NCI-H345 (cell line): ENCODE measurements at places on chromosomes 1 and 21.

- DNase-seq, result no peak
Observed at GRCh38 chr1:239566074-239566473, 179.7 kb downstream of the CHRM3 start.

DNA sequence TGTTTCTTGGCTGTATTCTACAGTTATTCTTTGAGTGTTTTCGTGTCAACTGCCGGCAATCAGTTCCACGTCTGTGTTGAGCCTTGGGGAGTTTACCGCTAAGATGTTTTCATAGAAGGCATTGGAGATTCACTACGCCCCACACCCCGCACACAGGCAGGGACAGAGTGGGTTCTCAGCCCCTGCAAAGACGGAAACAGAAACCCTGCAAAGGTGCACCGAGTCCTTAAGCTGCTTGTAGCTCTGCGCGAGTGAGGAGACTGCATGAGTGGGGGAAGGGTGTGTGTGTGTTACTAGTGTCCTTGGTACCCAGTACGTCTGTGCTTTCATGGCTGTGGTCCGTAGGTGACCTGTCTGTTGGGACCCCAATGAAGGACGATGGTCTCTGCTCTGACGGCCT, 1.9 kb downstream of the LHX4 start:
- DNase-seq, result no peak

- no peak for DNase-seq
Observed at GRCh38 chr1:193747579-193747978, 561.2 kb upstream of the B3GALT2 start.

GRCh38 chr1:1278620-1279019, 1.6 kb upstream of the SCNN1D start:
- DNase-seq, result no peak

GRCh38 chr1:107263291-107263915, 122.6 kb downstream of the NTNG1 start:
- DNase-seq, result no peak

DNA sequence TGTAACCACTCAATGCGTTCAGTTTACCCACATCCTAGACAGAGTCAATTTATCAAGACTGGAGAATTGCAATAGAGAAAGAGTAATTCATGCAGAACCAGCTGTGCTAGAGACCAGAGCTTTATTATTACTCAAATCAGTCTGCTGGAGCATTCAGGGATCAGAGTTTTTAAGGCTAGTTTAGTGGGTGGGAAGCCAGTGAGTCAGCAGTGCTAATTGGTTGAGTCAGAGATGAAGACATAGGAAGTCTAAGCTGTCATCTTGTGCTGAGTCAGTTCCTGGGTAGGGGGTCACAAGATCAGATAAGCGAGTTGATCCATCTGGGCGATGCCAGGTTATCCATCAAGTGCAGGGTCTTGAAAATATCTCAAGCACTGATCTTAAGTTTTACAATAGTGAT, 499.6 kb downstream of the MRPL39 start:
- DNase-seq, result no peak

DNA sequence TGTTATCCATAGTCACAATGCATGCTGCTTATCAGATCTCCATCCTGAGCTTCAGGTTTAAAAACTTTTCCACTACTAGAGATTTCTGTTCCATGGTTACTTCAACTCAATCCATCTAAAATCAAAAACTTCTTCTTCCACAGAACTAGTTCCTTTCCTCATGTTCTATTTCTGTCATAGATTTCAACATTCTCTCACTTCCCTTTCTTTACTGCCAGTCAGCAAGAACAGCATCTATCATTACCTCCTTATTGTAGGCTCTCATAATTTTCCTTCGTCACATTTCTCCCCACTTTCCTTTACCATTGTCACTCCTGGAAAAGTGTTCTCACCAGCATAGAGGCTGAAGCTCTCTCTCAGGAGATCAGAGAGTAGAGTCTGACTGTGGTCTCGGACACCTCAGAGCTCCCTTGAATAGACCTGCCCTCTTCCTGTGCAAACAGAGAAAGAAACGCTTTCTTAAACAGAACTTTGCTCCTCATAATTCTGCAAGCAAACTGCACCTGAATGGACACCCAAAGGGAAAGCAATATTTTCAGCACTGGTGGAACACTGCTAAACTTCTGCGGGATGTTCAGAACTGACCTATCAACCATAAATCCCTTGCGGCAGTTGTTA, 48.7 kb upstream of the KIRREL1 start:
- no peak for DNase-seq

- DNase-seq, result no peak
Observed at GRCh38 chr1:216045400-216045799, 377.8 kb downstream of the USH2A start.

GRCh38 chr1:240967070-240967724, 355.2 kb upstream of the GREM2 start:
- no peak for DNase-seq

- DNase-seq, result no peak
Observed at GRCh38 chr1:101444873-101445618, 208.2 kb downstream of the S1PR1 start.

- no peak for DNase-seq
Observed at GRCh38 chr21:32312976-32313375, 14.3 kb downstream of the MRAP start.

- peak; percentile 33 for DNase-seq
Observed at GRCh38 chr1:100896481-100896982, 642 bp downstream of the SLC30A7 start.

- no peak for DNase-seq
Observed at GRCh38 chr1:20165522-20165951, 20.4 kb upstream of the UBXN10 start.

DNA sequence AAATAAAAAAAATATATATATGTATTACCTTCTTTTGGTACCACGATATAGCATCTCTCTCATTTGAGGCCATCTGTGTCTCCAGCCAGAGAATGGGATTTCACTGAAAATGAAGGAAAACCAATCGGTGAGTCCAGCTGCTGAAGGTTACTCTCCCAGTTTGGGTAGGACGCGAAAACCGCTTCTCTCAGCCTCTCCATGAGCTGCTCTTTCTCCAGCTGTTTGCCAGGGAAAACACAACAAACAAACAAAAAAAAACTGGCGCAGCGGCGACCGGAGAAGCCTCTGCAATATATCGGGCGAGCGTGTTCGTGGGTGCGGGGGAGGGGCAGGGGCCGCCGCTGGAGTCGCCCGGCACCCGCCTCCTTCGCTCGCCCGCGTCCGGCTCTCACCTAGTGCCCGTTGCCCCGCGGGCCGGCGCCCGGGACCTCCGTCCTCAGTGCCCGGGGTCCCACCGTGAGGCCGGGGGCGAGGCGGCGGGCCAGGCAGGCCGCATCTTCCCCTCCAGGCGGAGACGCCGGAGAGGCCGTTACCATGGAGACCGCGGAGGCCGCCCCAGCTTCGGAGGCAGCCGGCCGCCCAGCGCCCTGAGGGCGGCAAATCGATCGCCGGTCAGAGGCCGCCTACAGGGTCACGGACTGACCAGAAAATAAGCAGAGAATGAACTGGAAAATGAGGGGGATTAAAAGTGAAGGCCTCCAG, 504 bp downstream of the PHTF1 start:
- peak; percentile 58 for DNase-seq

GRCh38 chr1:18343581-18343980, 137.1 kb upstream of the KLHDC7A start:
- no peak for DNase-seq

- DNase-seq, result no peak
Observed at GRCh38 chr1:109975718-109976117, 8.8 kb upstream of the AHCYL1 start.
